ENCODE measurements at places on chromosomes 4 and X. TPM values are rescaled to one million over a fixed set of nuclear protein-coding genes. Genes with fewer than 3 reads are reported as not detected.

NAAA gene
- total RNA-seq, result 23.7 TPM

NSG1 gene
- 1.4 TPM for total RNA-seq

EIF4E gene
- 74.3 TPM for total RNA-seq

TEX13B gene
- not detected for total RNA-seq

UGT2B10 gene
- total RNA-seq, result not detected

NSUN7 gene
- 3.0 TPM for total RNA-seq

BANK1 gene
- total RNA-seq, result 0.45 TPM

Data from esophagus muscularis mucosa (tissue), 4 donors.